ENCODE measurements at places on chromosomes 6 and 20.
A peak's percentile ranks its signal among the peaks of the same experiment; 100 is the strongest.

GRCh38 chr6:34067814-34068213 is 78.1 kb downstream of the GRM4 start:
- no peak for DNase-seq

GRCh38 chr6:103047567-103047966 is 1654.1 kb downstream of the GRIK2 start:
- no peak for DNase-seq

DNA sequence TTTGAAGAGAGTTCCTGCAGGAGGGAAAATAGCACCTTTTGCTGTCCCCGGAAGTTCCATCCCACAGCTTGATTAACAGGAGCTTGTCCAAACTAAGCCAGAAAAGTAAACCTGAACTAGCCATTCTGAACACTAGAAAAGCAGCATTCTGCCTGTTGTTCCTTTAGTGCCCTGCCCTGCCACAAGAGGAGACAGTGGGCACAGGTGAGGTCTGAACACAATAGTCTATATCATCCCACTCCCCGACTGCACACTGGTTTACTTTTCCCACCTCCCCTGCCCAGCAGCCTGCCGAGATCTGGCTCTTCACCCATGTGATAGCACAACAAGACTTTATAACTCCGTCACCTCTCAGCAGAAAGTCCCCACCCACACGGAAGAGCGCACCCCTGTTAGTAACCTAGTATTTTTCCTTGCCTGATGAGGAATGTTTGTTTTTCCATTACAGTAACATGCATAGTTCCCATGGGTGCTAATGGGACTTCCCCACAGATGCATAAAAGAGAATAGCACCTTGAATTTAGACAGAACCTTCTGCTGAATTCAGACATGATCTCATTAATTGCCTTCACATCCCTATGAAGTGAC is 59.7 kb downstream of the TFAP2A start:
- no peak for DNase-seq

DNA sequence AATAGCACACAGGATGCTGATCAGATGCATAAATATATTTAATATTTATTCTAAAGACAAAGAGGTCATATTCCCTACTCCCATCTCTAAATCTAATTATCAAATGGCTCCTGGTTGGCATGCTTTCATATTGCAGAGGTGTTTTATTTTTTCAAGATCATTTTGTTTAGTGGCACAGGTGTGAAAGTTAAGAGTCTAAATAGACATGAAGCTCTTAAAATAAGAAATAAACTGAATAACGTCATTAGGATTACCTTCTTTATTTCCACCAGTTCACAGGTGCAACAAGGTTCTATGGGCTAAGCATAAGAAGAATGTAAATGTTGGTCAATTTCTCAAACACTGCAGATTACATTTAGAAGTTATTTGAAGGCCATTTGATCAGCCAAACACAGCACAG is 7.1 kb upstream of the CYP24A1 start:
- DNase-seq, result no peak

- DNase-seq, result no peak
Measured at GRCh38 chr20:4014031-4014474, 1.3 kb downstream of the RNF24 start.

DNA sequence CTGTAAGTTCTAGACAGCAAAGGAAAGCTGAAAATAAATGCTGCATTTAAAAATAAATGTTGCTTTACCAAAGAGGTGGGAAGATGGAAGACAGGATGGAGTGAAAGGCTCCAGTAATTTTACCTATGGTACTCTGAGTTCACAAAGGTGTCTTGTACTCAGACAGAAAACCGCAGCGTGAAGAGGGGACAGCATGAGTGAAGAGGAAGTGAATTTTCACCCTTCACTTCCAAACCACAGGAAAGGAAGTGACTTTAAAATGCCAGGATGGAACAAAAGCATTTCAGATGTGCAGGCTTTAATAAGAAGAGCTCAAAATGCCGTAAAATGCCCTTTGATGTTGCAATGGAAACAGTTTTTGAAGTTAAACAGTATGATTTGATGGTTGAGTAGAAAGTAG is 91.2 kb upstream of the TINAG start:
- no peak for DNase-seq

GRCh38 chr6:137744877-137745276 is 122.2 kb upstream of the TNFAIP3 start:
- no peak for DNase-seq

- DNase-seq, result no peak
Measured at GRCh38 chr20:36070451-36070850, 84.1 kb upstream of the EPB41L1 start.

DNA sequence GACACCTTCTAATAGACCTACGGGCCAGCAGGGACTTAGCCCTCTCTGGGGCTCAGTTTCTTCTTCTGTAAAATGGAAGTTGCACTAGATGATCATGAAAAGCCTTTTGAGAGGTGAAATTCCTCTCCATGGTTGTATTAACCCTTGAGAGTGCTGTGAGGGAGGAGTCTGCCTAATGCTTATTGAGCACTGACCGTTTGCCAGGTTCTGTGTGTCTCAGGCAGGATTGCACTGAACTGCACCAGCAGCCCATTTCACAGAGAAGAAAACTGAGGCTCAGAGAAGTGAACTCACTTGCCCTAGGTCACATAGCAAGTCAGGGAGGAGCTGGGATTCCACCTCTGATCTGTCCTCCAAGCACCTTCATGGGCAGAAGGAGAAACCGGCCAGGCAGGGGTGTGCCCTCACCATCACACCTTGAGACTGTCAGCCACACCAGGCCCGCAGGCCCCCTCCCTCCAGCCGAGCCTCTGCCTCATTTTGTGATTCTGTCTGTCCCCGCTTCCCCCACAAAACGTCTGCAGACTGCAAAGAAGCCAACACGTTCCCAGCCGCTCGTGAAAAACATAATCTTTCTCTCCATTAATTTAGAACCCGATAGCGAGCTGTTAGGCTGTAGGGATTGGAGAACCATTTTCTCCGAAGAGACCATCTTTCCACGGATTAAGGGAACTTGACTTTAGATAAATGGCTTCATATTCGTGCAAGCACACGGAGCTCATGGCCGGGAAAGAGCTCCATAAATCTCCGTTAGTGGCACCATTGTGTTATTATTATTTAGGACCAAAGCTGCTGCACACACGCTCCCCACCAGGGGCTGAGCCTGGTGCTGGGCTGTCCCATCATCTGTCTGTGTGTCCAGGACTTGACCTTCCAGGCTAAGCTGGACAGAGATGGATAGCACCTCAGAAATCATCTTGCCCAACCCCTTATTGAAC is 46.0 kb downstream of the KIAA1755 start:
- DNase-seq, result no peak

DNA sequence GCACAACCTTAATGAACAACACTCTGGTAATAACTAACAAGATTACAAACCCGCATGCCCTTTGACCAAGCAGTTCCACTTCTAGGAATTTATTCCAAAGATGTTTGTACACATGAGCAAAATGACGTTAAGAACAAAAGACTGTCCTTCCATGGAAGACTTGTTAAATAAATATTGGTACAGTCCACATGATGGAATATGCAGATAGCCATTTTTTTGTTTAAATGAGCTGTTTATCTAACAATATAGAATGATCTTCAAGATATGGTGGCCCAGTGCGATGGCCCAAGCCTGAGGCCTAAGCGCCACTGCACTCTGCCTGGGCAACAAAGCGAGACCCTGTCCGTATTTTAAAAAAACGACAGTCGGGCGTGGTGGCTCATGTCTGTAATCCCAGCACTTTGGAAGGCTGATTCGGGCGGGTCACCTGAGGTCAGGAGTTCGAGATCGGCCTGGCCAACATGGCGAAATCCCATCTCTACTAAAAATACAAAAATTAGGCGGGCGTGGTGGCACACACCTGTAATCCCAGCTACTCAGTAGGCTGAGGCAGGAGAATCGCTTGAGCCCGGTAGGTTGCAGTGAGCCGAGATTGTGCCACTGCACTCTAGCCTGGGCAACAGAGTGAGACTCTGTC is 7.4 kb upstream of the AHCY start:
- no peak for DNase-seq

DNA sequence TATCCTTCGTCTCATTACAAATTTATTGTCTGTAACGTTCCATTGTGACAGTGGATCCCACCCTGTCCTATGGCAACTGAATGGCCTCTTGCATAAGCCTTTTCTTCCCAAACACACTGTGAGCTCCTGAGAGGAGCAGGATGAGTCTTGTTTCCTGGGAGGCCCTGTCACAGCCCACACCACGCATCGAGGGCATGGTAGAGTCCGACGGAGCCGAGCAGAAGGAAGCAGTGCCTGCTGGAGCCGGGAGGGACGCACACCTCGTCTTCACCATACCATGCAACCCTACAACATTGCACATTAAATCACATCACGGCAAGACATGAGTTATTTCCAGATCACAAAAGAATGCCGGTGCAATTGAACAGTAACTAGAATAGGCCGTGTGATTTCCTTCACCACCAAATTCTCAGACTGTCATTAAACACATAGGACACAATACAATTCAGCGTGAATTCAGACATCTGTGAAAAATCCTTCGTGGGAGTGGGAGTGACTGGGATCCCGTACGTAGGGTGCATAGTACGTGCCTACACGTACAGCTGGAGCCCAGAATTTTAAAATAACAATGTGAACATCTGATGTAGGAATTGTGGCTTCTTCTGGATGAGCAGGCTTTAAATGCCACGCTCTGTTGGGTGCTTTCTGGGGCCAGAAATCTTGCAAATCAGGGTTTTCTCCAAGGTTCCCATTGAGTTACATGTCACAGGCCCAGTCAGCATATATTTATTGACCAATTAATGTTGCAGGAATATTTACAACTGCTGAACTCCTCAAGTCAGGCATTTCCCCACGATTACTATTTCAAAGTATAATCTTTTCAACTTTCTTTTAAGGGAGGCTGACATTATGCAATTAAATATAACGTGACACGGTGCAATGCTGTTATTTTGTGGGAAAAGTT is 201.8 kb downstream of the TTLL2 start:
- no peak for DNase-seq

GRCh38 chr20:19073584-19074218 is 138.7 kb upstream of the SLC24A3 start:
- DNase-seq, result peak; percentile 64

DNA sequence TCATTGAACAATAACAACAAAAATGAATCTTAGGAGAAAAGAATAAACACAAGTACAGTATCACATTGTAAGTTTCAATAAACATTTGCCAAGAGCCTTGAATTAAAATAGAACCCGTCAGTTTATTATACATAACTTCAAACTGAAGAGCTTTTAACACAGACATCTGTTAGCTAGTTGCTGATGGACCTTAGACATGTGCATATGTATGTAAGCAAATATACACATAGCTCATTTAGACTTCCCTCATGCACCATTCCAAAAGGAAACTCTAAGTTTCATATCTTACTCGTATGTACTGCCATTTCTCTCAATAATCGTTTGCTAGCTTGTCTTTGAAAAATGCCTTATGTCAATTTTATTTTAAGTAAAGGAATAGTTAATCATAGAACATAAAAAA is 235.0 kb downstream of the TENT5A start:
- no peak for DNase-seq

GRCh38 chr6:154683756-154684523 is 49.3 kb upstream of the SCAF8 start:
- no peak for DNase-seq

- no peak for DNase-seq
Measured at GRCh38 chr6:57221191-57221935, 744 bp downstream of the RAB23 start.

GRCh38 chr6:85772641-85773040 is 130.0 kb upstream of the SYNCRIP start:
- DNase-seq, result no peak

GRCh38 chr6:80640176-80640575 is 533.7 kb downstream of the BCKDHB start:
- no peak for DNase-seq

DNA sequence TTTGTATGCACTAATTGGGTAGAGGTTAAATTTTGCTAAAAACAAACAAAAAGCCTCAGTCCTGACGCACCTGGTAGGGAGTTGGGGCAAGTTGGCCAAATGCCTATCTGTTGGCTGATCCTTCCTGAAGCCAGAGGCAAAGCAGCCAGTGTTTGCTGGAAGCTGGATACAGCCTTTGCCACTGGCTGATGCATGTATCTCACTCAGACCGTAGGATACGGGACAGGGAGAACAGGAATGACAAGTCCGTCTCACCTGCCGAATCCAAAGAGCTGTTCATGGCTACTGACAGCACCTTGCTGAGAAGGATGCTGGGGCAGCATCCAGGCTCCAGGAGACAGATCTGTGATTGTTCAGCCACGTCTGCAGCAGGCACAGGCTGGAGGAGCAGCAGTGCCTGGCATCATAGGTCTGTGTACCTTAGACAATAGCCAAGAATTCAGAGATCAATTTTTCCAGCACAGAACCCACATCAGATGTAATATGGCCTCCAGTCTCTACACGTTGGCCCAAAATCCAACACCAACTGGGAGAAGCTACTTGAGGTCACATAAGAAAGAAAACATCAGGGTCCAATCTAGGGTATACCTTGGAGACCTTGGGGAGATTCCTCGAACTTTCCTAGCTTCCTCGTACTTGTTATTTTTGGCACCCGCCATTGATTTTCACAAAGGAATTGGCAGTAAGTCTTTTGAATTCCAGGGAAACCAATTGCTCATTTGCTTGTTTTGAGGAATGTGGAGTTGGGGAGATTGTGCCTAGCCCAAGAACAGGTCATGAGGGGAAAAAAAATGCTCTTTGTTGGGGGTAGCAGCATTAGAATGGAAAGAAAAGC is 108.5 kb upstream of the ARMC2 start:
- no peak for DNase-seq

DNA sequence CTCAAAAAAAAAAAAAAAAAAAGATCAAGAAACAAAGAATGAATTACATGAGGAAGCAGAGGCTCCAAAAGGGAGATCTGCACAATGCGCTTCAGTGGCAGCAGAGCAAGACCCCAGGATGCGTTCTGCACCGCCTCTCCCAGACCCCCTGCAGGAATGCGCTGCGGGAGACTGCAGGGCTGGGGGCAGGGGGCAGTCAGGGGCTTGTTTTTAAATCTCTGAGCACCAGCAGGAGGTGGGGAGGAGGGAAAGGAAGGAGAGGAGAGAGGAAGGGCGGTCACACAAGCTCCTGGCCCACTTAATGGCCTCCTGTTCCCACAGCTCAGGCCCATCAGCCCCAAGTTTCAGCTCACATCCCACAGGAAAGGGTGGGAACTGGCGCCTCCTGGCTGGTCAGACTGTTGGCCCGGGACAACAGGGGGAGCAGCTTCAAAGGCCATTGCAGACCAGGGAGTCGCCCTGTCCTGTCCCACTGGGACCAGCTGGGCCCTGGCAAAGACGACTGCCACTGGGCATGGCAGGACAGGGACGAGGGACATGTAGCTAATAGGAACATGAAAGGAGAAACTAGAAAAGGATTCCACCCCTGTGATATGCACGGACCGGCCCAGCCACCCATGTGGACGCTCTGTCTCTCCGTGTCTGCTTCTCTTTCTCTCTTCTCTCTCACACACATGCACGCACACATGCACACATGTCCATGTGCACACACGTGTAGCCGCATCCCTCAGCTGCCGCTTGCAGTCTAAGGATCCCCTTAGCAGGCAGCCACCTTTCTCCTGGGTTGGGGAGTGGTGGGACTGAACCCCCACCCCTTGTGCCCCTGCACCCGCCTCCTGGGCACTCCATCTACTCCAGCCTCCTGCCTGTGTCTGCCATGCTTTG is 34.7 kb downstream of the TFEB start:
- no peak for DNase-seq

- DNase-seq, result no peak
Measured at GRCh38 chr6:87697581-87698546, 4.2 kb downstream of the AKIRIN2 start.

GRCh38 chr6:125784365-125784764 is 6.4 kb upstream of the NCOA7 start:
- no peak for DNase-seq
